ENCODE measurements at places on chromosomes 13 and 19. TPM values are rescaled to one million over a fixed set of nuclear protein-coding genes. Genes with fewer than 3 reads are reported as not detected.

DNA sequence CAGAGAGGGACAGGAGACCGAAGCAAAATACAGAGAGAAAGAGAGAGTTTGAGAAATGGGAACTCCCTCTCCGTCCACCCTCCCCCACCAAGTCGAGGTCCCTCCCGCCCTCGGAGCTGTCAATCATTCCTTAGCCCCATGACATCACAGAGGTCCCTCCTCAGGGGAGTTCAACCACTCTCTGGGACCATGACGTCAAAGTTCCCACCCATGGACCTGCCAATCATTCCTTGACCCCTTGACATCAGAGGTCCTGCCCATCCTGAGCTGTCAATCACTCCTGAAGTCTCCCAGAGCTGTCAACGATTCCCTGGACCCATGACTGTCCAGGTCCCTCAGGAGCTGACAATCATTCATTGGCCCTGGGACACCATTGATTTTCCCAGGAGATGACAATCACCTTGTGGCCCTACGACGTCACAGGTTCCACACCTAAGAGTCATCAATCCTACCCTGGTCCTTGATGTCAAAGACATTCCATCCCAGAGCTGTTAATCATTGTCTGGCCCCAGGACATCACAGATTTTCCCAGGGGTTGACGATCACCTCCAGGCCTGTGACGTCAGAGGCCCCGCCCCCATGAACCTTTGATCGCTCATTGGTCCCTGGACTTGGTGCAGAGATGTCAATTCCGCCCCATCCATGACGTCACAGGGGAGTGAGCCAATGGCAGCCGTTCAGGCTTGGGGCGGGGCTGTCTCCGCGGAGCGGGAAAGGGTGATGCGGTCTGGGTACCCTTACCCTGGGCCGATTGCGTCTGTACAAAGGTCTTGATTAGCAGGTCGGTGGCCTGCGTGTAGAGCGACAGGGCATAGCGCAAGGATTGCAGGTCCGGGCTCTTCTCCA is 61.7 kb downstream of the COLGALT1 start:
- no peak for ATAC-seq

ACP5 gene
- total RNA-seq = 9.3 TPM

ARHGAP35 gene
- 109 TPM for total RNA-seq

DNA sequence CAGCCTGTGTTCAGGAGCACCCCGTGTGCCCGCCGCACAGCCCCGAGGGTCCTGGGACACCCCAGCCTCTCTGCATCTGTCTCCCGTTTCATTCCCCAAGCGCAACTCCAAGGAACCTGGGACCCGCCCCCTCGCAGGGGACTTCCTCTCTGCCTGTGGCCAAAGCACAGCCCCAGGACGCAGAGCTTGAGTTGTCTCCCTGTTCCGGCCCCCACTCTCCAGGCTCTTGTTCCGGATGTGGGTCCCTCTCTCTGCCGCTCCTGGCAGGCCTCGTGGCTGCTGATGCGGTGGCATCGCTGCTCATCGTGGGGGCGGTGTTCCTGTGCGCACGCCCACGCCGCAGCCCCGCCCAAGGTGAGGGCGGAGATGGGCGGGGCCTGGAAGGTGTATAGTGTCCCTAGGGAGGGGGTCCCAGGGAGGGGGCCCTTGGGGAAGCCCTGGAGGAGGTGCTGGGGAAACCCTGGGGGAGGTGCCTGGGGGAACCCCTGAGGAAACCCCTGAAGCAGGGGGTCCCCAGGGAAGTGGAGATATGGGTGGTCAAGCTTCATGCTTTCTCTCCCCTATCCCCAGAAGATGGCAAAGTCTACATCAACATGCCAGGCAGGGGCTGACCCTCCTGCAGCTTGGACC is 1.3 kb downstream of the HCST start:
- ATAC-seq = peak; percentile 26

GRCh38 chr13:43574605-43575004 is 212.2 kb downstream of the ENOX1 start:
- ATAC-seq = no peak

DNA sequence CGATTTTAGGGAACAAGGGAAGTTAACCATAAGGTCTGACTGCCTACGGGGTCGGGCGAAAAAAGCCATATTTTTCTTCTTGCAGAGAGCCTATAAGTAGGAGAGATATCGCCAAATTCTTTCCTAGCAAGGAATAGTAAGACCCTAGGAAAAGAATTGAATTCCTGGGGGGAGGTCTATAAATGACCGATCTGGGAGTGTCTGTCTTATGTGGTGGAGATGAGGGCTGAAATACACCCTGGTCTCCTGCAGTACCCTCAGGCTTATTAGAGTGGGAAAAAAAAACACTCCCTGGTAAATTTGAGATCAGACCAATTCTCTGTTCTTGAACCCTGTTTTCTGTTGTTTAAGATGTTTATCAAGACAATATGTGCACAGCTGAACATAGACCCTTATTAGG is 447.5 kb upstream of the ATXN8OS start:
- no peak for ATAC-seq
